Urinary bladder (tissue), 4 donors: ENCODE measurements at places on chromosomes 2 and 18. TPM values are rescaled to one million over a fixed set of nuclear protein-coding genes. Genes with fewer than 3 reads are reported as not detected.

TFPI gene
- 177 TPM for total RNA-seq

SCTR gene
- total RNA-seq, result not detected

NPAS2 gene
- total RNA-seq, result 11.8 TPM

HOXD8 gene
- 12.3 TPM for total RNA-seq

DNA sequence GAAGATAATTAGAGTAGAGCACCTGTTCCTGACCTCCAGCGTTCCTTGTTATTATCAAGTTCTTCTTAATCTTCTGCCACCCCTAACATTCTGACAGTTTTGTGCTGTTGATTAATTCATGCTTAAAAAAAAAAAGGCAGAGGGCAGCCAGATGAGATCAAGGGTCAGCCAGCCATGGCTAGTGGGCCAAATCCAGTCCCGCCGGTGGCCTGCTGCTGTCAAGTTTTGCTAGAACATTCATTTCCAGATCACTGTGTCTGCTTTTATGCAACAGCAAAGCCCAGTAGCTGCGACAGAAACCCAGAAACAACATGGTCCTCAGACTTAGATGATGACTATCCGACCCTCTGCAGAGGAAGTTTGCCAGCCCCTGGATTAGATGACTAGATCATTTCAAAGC, 101.6 kb downstream of the RNF144A start:
- no peak for DNase-seq
